ENCODE measurements at places on chromosomes 2 and 18.

GRCh38 chr2:201135386-201135785, 19.4 kb downstream of the CFLAR start:
- DNase-seq: no peak

DNA sequence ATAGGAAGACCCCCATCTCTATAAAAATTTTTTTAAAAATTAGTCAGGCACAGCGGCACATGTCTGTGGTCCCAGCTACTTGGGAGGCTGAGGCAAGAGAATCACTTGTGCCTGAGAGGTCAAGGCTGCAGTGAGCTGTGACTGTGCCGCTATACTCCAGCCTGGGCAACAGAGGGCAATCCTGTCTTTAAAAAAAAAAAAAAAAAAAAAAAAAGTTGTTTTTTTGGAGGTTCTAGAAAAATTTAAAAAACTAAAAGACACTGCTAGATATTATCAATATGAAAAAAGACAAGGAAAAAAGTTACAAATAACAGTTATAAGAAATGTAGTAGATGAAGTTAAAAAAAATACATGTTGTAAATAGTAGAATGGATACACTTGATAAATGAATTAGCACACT, 56.1 kb upstream of the C2orf15 start:
- no peak for DNase-seq

GRCh38 chr2:236321415-236321814, 57.2 kb upstream of the ASB18 start:
- DNase-seq: no peak

- DNase-seq: no peak
Measured at GRCh38 chr2:234257859-234258561, 207.5 kb downstream of the SPP2 start.

DNA sequence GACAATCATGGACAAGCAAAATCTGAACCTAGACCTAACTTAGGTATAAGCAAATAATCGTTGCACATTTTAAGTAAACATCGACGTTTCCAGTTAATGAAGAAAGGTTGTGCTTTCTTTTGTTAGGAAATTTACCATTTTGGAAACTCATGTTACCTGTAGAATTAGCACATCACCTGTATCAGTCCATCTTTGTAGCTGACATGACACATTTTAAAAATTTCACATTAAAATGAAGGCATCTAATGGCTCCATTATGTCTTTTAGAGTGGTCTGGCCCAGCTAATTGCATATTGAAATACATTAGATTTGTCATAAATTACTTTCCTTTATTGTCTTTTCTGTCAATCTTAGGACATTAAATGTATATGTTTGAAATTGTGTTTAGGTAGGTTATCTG, 119.0 kb upstream of the MGAT5 start:
- DNase-seq: no peak

DNA sequence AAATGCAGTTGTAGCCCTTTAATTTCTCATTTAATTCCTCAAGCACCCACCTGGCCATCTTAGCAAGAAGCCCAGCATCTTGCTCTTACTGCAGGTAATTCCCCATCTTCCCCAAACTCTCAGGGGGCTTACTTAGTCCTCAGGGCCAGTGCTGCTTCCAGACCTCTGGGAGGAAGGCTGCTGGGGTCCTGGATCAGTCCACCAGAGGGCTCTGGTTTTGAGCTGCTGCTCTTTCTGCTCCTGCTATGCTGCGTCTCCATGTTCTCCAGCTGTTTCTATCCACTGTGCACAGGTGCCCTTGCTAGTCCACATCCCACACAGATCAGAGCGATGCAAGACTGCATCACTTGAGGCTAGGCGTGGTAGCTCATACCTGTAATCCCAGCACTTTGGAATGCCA, 34.5 kb upstream of the TMEM87B start:
- no peak for DNase-seq

DNA sequence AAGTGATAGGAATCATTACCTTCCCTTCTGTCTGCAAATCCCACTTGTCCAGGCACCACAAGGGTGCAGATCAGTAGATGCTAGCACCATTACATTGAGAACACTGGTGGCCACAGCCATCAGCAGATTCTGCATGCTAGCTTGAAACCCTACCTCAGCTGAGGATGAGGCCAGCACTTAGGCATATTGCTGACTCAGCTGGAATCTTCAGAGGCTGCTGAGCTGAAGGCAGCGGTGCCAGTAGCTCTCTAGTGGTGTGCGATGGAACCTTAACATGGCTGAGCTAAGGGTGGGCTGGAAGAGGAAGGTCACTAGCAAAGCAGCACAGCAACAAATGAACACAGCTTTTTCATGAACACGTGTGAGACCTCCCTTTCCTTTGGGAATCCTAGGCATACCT, 19.0 kb upstream of the CPO start:
- no peak for DNase-seq

GRCh38 chr2:17084877-17085276, 419.2 kb upstream of the CYRIA start:
- no peak for DNase-seq

DNA sequence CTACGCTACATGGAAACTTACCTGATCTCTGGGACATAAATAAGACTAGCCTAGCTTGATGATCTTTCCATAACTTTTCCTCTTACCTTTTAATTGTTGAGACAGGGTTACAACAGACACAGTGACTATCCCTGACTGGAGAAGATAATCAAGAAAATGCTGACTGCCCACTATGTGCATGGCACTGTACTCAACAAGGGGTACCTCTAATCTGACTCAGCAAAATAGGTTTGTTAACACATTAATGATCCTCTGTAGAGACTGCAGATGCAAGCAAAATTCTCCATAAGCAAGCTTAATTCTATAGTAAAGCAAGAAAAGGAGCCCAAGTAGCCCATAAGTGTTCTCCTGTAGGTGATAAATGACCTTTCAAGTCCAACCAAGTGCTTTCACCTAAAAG, 25.5 kb downstream of the ACVR1C start:
- DNase-seq: no peak

- DNase-seq: no peak
Measured at GRCh38 chr2:148658807-148659722, 14.5 kb downstream of the EPC2 start.

GRCh38 chr2:212424082-212424481, 114.5 kb downstream of the ERBB4 start:
- no peak for DNase-seq

GRCh38 chr2:158056875-158057274, 44.8 kb upstream of the UPP2 start:
- no peak for DNase-seq

GRCh38 chr18:10377956-10378355, 76.5 kb upstream of the APCDD1 start:
- DNase-seq: no peak

DNA sequence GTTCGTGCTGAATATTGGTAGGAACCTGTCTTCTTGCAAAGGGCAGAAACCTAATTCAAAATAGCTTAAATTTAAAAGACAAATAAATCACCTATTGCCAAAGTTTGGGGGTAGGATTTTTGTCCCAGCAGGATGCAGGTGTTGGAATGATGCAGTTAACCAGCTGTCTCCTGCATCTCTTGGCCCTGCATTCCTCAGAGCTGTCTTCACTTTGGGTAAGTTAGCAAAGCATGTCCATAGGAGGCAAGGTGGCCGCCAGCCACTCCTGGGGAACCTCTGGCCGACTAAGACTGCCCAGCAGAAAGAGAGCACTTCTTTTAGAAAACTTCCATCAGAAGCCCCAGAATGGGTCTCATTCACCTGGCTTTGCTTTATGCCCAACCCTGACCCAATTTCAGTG, 20.5 kb upstream of the NYAP2 start:
- DNase-seq: no peak

DNA sequence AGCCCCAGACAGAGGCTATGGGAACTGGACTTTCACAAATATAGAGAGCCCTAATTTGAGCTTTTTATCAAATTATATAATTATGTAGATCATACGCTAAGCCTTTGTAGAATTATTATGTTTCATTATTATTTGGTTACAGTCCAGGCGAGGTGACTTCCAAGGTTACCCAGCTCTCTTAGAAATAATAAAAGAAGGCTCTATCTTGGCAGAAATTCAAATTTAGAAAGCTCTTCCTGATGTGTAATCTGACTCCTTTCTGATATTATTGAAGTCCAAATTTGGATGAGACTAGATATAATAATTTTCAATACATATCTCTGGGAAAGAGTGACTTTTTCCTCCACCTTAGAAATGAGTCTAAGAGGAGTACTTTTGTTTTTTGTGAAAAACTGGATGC, 4.8 kb upstream of the SLC38A11 start:
- DNase-seq: no peak

GRCh38 chr2:65727816-65728215, 295.4 kb upstream of the SPRED2 start:
- DNase-seq: no peak

GRCh38 chr18:6405237-6406074, 9.3 kb downstream of the L3MBTL4 start:
- DNase-seq: no peak

DNA sequence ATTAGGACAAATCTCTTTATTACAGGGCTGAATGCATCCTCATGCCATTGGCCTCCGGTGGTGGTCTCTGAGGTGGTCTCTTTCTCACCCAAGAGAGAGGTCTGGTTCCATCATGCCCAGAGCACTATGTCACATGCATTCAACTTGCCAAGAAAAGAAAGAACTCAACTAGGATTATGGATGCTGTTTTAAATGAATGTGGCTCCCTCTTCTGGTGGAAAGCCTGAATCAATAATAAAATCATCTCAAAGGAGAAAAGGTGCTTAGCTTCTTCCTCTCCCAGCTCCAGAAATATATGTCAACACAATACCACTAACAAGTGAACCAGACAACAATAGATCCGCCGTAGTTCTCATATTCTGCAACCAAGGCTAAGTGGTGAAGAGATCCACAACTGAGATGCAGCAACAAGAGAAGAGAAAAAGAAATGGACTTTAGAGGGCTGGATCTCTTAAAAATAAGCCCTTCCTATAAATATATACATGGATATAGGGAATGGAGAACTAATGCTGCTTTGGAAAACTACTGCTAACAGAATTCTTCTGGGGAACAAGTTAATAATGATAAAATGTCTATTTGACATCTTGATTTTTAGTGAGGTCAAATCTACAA, 396.8 kb downstream of the NCKAP5 start:
- no peak for DNase-seq

DNA sequence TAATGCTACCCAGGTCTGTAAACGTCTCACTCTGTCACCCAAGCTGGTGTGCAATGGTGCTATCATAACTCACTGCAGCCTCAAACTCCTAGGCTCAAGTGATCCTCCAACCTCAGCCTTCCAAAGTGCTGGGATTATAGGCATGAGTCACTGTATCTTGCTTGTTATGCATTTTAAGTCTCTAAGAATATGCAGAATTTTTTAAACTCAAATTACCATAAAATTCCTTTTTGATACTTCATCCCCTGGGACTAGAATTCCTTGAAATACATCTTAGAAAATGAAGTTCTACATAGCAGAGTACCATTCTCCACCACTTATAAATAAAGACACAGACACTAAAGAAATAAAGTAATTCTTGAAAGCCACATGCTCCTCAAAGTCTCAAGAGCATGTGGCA, 30.2 kb upstream of the LRATD1 start:
- no peak for DNase-seq

DNA sequence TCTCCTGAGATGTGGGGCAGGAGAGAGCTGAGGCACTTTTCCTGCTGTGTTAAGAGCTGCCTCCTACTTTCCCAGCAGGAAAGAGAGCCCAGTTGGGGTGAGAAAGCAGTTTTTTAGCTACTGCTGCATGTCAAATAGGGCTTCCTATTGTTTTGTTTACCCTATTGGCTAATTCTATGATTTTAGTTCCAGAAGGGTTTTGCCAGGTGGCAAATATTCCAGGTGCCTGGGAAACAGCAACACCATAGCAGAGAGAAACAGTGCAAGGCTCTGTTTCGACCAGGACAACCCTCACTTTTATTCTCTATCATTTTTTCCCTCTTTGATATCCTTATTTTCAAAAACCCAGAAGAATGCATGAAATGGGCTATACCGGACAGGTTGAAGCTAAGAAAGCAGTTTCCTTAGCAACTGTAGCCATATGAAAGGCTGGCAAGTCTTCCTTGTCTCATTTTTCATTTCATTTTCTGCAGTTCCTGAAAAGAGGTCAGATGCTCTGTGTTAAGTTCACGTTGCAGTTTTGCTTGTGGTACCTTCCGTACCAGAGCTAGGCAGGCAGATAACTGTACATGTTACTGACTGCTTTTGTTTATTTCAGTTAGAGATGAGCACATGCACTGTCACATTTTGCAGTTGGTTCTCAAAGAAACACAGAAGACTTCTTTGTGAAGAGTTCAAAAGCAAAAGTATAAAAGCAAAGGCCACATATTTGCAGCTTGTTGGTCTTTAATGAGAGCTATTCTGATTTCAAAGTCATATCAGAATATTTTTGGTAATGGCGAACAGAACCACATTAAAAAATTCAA, 84.8 kb downstream of the AQP4 start:
- DNase-seq: no peak

- DNase-seq: no peak
Measured at GRCh38 chr2:18724371-18725145, 135.2 kb upstream of the NT5C1B start.

GRCh38 chr2:187493877-187494568, 46.0 kb upstream of the CALCRL start:
- DNase-seq: no peak

DNA sequence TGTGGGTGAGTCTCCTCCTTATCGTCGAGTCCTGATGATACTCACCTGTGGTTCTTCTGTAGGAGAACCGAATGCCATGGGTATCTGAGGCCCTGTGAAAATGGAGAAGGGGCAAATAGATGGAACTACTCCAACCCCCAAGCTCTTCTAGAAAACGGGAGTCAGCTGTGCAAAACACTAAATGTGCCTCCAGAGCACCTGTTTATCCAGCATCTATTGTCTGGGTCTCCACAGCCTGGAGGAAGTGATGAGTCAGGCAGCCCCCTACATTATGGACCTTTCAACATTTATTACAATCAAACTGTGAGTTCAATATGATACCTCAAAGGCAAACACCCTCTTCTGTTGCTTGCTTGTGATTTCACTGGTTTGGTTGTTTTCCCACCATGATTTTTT, 9.8 kb upstream of the LRRFIP1 start:
- DNase-seq: no peak

- no peak for DNase-seq
Measured at GRCh38 chr2:143581134-143581533, 451.9 kb downstream of the ARHGAP15 start.

GRCh38 chr18:79868811-79869541, 71.2 kb downstream of the KCNG2 start:
- DNase-seq: no peak

DNA sequence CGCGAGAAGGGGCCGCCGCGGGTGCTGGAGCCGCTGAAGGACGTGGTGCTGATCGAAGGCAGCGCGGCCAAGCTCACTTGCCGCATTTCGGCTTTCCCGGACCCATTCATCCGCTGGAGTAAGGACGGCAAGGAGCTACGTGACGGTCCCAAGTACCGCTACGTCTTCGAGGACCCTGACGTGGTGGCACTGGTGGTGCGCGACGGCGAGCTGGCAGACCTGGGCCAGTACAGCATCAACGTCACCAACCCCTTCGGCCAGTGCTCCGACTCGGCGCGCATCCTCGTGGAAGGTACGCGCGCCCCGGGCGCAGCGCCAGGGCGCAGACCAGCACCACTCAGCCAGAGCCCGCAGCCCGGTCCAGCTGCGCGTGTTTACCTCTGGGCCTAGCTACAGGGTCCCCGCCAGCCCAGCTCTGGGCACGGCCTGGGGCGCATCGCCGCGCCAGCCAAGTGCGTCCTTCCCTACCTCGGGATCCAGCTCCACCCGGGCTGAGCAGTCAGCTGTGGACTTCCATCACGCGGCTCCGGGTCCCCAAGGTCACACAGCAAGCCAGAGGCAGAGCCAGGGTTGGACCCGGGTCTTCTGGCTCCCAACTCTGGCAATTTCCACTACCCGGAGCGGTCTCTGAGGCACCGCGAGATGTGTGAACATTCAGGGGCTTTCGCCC, 1.7 kb upstream of the GMPPA start:
- no peak for DNase-seq

All from effector CD4-positive, alpha-beta T cell (primary cell).